ENCODE measurements at places on chromosomes 2 and 18.

GRCh38 chr18:34492652-34493051, 217.4 kb upstream of the DTNA start:
- H3K4me3 ChIP-seq: peak overlapping the region; percentile 78
- H3K4me1 ChIP-seq: peaks cover 14% of the 10 kb centered on the region
- H3K27me3 ChIP-seq: no peaks in the 10 kb centered on the region
- H3K27ac ChIP-seq: peak overlapping the region; percentile 32

GRCh38 chr2:178296394-178297090, 102.2 kb downstream of the OSBPL6 start:
- DNase-seq: no peak
- no peaks in the 10 kb centered on the region for H3K36me3 ChIP-seq
- no peak overlapping the region for H3K4me3 ChIP-seq

DNA sequence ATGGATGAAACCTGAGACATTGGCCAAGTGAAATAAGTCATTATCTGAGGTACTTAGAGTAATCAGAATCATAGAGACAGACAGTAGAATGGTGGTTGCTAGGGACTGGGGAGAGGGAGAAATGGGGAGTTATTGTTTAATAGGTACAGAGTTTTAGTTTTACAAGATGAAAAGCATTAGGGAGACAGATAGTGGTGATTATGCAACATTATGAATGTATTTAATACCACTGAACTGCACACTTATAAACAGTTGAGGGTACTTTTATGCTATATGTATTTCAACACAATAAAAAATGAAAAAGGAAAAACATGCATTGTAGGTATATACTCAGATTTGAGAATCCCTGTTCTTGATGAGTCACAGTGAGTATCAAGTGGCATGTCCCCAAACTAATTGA, 59.7 kb downstream of the EPC2 start:
- H3K36me3 ChIP-seq: peaks cover 6% of the 10 kb centered on the region
- DNase-seq: no peak
- no peaks in the 10 kb centered on the region for H3K4me1 ChIP-seq
- no peak overlapping the region for H3K27ac ChIP-seq
- no peak overlapping the region for H3K4me3 ChIP-seq
- H3K27me3 ChIP-seq: no peaks in the 10 kb centered on the region

GRCh38 chr2:212398316-212398715, 140.3 kb downstream of the ERBB4 start:
- H3K4me3 ChIP-seq: no peak overlapping the region
- no peaks in the 10 kb centered on the region for H3K36me3 ChIP-seq
- no peak for DNase-seq
- H3K27ac ChIP-seq: no peak overlapping the region
- H3K27me3 ChIP-seq: no peaks in the 10 kb centered on the region
- peaks cover 6% of the 10 kb centered on the region for H3K4me1 ChIP-seq

GRCh38 chr2:152743002-152743401, 24.6 kb downstream of the ARL6IP6 start:
- DNase-seq: peak; percentile 46
- H3K27ac ChIP-seq: no peak overlapping the region
- no peaks in the 10 kb centered on the region for H3K4me1 ChIP-seq
- H3K4me3 ChIP-seq: no peak overlapping the region

GRCh38 chr2:26850000-26850431, 2.1 kb downstream of the DPYSL5 start:
- peaks cover 82% of the 10 kb centered on the region for H3K27me3 ChIP-seq
- no peak overlapping the region for H3K27ac ChIP-seq
- no peak for DNase-seq
- peaks cover 13% of the 10 kb centered on the region for H3K4me1 ChIP-seq
- H3K36me3 ChIP-seq: no peaks in the 10 kb centered on the region
- no peak overlapping the region for H3K4me3 ChIP-seq

- no peak overlapping the region for H3K4me3 ChIP-seq
- peaks cover 67% of the 10 kb centered on the region for H3K27me3 ChIP-seq
- no peak for DNase-seq
- H3K4me1 ChIP-seq: peaks cover 13% of the 10 kb centered on the region
- H3K27ac ChIP-seq: no peak overlapping the region
Observed at GRCh38 chr2:26884486-26884885, 36.6 kb downstream of the DPYSL5 start.

DNA sequence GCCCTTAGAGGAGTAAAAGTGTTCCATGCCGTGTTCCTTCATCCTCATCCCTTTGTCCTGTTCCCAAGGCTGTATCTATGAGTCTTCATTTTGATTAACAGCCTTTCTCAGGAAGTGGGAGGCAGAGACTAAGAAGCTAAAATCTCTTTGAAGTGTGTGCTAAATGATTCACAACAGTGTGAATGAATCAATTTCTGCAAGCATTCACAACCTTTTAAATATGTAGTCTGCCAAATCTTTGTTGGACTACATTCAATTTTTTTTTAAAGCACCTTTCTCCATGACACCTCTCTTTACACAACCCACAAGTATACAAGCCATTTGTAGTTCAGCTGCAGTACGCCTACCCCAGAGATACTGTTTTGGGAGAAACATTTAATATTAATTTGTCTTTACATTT, 408.6 kb upstream of the FANCL start:
- H3K27ac ChIP-seq: no peak overlapping the region
- H3K4me1 ChIP-seq: no peaks in the 10 kb centered on the region
- H3K4me3 ChIP-seq: no peak overlapping the region
- no peak for DNase-seq

- H3K4me3 ChIP-seq: no peak overlapping the region
- no peak for DNase-seq
- H3K4me1 ChIP-seq: no peaks in the 10 kb centered on the region
- H3K27ac ChIP-seq: no peak overlapping the region
- H3K27me3 ChIP-seq: peaks cover 10% of the 10 kb centered on the region
- no peaks in the 10 kb centered on the region for H3K36me3 ChIP-seq
Observed at GRCh38 chr2:29821591-29821990, 99.8 kb downstream of the ALK start.

DNA sequence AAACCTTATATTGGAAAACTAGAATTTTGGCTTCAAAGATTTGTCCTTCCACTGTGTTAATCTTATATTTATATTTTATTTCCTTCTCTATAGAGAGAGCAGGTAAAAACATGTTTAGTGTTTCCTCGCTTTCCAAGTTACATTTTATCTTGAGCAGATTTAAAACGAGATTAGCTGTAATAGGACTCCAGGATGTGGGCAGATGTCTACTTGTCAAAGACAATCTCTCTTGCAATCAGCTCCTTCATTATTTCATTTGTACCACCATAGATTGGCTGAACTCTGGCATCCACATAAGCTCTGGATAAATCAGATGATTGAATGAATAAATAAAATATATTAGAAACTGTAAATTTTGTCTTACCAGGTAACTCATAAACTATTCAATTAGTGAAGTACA, 17.5 kb upstream of the KANSL1L start:
- H3K4me3 ChIP-seq: no peak overlapping the region
- no peaks in the 10 kb centered on the region for H3K27me3 ChIP-seq
- no peak overlapping the region for H3K27ac ChIP-seq
- no peak for DNase-seq

DNA sequence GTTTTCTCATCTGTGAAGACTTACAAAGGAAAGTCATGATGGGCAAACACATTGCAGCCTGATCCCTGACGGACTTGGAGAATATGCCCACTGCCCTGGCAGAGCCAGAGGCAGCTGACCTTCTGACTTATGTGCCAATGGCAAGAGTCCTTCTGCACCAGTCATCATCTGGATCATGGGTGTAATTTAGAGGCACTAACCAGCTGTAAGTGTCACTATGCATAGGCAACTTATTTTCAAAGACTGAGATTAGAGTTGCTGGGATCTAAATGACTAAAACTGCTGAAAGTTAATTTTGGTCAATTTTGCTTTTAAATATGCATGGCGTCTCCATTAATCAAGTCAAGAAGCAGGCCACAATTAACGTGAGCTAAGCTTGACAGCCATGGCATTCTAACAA, 261.2 kb downstream of the BCL11A start:
- H3K4me3 ChIP-seq: no peak overlapping the region
- no peak for DNase-seq
- no peaks in the 10 kb centered on the region for H3K27me3 ChIP-seq

DNA sequence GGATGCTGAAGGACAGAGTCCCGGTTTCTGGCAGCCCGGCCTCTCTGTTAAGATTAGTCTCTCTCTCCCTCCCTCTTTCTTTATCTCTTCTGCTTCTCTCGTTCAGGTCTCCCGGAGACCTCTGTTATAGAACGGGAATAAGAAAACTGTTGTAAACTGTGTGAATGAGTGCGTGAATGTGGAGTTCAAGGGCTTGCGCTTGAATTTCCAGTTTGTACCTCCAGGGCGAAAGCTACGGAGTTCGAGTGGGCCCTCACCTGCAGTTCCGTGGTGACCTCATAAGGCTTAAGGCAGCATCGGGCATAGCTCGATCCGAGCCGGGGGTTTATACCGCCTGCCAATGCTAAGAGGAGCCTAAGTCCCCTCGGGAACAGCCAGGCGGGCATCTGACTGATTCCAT, 26.4 kb downstream of the SKA1 start:
- H3K27ac ChIP-seq: no peak overlapping the region
- H3K36me3 ChIP-seq: no peaks in the 10 kb centered on the region
- H3K27me3 ChIP-seq: no peaks in the 10 kb centered on the region
- peaks cover 61% of the 10 kb centered on the region for H3K4me1 ChIP-seq
- H3K4me3 ChIP-seq: no peak overlapping the region
- no peak for DNase-seq

DNA sequence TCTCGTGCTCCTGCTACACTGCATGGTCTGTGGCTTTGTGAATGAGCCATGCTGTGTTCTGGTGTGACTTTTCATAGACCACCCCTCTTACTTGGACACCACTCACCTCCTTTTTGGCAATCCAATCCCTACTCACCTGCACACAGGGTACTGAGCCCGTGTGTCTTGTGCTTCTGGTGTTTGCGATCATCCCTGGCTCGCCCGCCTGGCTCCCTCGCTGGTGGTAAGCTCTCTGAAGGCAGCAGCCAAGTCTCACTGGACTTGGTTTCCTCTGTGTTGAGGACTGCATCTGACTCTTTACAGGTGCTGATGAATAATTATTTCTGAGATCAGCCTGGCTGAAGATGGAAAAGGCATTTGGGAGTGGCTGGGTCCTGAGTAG, 276.8 kb downstream of the TSN start:
- DNase-seq: no peak
- no peak overlapping the region for H3K27ac ChIP-seq
- no peak overlapping the region for H3K4me3 ChIP-seq
- no peaks in the 10 kb centered on the region for H3K4me1 ChIP-seq

Data from HepG2 (cell line).